ENCODE measurements at places on chromosomes 12 and 14.

DNA sequence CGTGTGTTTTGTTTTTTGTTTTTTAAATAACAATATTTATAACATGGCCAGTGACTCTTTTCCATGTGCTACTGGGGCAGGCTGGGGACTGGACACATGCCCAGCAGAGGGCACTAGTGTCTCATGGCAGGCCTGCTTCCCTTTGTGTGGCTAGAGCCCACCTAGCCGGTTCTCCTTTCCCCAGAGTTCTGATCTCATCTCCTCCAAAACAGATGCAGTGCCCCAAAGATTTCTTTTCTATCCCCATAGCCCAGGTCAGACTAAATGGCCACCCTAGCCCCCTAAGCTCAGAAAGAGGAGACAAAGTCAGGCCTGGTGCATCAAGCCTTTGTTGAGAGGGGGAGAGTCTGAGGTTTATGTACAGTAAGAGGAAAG lies 21.2 kb downstream of the PRPF40B start:
- DNase-seq = peak; percentile 86

GRCh38 chr14:29016050-29016900 lies 249.7 kb downstream of the FOXG1 start:
- DNase-seq = peak; percentile 2

GRCh38 chr12:109069307-109070271 lies 17.2 kb downstream of the USP30 start:
- DNase-seq = no peak

GRCh38 chr12:132653567-132654290 lies 33.4 kb downstream of the POLE start:
- no peak for DNase-seq

DNA sequence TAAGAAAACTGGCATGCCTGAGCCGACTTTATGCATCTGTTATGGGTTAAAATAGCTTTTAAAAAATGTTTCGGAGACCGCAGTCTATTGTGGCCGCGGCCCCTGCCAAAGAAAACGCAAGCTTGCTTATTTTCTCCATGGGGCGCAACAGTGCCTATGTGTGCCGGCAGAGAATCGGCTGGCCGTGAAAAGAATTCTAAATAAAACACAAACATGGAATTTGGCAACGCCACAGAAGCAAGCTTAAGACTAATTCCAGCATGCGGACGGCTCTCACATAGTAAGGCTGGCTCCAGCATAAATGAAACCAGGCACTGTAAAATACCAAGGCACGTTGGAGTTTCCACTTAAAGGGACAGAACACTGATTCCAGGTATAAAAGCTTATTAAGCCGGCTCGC lies 56.7 kb downstream of the BCL11B start:
- peak; percentile 67 for DNase-seq

DNA sequence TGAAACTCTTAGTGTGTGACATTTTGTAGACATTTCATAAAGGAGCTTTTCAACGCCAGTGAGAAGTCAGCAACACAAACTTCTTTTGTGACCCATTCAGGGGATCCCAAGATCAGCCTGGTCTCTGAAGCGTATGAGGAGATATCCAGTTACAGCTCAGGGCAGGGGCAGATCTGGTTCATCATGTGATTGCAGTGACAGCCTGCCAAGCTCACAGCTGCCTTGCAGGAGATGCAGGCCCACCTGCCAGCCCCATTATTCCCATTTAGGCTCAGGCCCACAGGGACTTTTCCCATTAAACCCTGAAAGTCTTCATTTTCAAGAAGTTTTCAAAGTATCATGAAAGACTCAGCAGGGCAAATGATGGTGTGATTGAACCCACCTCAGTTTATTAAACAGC lies 38.3 kb downstream of the SRGAP1 start:
- DNase-seq = no peak

- no peak for DNase-seq
Measured at GRCh38 chr12:27246774-27247173, 2.7 kb downstream of the STK38L start.

GRCh38 chr12:4322726-4323125 lies 1.7 kb downstream of the TIGAR start:
- no peak for DNase-seq

DNA sequence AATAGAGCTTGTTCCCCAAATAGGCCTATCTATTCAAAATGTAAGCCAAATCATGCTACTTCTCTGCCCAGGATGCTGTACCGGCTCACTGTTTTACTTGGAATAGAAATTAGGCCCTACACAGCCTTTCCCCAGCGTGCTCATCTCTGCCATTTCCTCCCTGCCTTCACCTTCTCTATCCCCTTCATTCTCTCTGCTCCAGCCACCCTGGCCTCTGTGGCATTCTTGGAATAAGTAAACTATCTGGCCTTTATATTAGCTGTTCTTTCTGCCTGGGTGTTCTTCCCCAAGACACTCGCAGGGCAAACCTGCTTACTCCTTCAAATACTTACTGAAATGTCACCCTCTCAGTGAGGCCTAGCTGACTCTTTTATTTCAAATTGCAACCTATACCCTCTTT lies 30.9 kb upstream of the DYRK2 start:
- no peak for DNase-seq

GRCh38 chr12:1848745-1849144 lies 28.4 kb downstream of the LRTM2 start:
- peak; percentile 65 for DNase-seq

GRCh38 chr14:82366803-82367202 lies 833.1 kb upstream of the SEL1L start:
- DNase-seq = no peak

DNA sequence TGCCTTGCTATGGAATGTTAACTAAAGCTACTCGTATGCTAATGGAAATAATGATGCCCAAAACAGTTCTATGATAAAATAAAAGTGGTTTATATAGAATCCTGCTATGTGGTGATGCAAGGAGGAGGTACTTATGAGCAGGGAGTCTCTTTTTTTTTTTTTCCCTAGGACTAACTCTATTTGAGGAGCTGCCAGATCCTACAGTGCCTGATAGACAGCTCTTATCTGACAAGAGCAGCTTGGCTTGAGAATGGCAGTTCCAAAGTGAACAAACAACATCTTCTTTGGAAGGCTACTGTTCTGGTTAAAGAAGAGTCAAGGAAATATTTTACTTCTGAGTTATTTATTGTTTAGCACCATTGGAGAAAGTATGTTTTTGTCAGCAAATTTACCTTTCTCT lies 10.2 kb upstream of the ACSM4 start:
- no peak for DNase-seq

GRCh38 chr14:50778721-50779483 lies 52.1 kb downstream of the NIN start:
- no peak for DNase-seq

DNA sequence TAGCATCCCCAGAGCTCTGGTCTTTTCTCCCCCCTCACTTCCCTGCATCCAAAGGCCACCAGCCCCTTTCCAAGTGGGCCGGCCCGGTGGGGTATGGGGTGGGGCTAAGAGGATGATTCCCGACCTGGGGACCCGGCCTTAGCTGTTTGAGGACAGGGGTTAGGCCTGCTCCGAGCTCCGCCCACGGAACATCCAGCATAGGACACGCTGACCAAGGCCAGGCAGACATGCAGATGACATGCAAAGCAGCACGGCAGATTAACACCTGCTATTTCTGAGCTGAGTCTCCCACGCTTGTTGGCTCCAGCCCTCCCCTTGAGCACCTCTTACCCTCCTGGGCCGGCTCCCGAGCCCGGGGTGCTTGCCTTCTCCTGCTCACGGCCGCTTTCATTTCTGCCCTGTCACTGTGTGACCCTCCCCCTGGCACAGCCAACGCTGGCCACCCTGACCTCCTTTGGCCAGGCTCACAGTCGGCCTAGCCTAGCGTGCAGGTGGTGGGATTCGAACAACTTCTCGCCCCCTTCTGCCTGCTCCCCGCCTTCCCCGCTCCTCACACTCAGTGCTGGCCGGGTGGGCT lies 40.2 kb downstream of the TEAD4 start:
- DNase-seq = peak; percentile 29

GRCh38 chr12:50764286-50765094 lies 589 bp downstream of the ATF1 start:
- peak; percentile 42 for DNase-seq

GRCh38 chr14:63164108-63164683 lies 40.0 kb upstream of the RHOJ start:
- DNase-seq = no peak

GRCh38 chr14:97281741-97282140 lies 484.6 kb downstream of the VRK1 start:
- no peak for DNase-seq

- no peak for DNase-seq
Measured at GRCh38 chr12:109609342-109609741, 35.7 kb downstream of the MVK start.

DNA sequence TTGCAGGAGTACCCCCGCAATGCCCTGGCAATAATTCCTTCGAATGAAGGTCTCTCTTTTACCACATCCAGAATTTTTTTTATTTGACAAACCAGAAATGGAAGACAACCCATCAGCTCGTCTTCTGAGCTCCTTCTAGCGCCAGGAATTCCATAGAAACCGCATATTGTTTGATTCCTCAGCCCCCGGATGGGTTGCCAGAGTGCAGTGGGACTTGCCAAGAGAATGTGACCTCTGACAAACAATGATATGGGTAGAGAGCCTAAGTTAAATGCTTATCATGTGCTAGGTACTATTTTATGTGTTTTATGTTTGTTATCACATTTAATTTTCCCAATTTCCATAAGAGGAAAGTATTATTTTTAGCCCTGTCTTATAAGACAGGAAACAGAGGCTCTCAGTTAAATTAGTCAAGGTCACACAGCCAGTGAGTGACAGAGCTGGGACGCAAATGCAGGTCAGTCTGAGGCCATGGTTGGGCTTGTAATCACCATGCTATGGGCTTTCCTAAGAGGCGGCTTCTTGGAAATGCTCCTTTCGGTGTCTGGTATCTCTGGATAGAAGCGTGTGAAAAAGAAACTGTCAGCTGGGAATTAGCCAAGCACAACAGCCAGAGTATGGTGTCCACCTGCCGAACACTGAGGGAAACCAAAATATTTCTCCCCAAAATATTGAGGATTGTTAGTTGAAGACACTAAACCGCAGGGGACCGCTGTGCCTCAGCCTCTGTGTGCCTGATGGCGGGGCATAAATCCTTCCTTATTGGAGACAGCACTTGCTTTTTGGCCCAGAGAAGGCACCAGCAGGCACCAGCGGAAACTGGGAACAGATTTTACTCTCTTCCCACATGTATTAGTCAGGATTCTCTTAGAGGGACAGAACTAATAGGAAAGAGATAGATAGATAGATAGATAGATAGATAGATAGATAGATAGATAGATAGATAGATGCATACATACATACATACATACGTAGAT lies 29.4 kb upstream of the ETFBKMT start:
- peak; percentile 69 for DNase-seq

GRCh38 chr14:103085106-103086091 lies 1.4 kb downstream of the LBHD2 start:
- no peak for DNase-seq

DNA sequence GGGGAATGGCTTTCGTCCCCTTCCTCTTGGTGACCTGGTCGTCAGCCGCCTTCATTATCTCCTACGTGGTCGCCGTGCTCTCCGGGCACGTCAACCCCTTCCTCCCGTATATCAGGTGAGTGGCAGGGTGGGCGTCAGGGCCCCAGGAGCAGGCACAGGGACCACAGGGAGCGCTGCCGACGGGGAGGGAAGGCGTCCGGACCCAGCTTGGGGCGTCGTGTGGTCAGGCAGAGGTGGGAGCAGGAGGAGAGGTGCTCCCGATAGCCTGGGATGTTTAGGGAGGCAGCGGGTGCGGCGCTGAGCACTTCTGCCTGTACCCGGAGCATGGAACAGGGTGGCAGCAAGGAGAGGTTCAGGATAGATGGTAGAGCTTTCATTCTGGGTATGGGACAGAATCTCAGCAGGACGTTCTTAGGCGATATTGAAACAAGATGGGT lies 444 bp downstream of the DRAM1 start:
- no peak for DNase-seq

DNA sequence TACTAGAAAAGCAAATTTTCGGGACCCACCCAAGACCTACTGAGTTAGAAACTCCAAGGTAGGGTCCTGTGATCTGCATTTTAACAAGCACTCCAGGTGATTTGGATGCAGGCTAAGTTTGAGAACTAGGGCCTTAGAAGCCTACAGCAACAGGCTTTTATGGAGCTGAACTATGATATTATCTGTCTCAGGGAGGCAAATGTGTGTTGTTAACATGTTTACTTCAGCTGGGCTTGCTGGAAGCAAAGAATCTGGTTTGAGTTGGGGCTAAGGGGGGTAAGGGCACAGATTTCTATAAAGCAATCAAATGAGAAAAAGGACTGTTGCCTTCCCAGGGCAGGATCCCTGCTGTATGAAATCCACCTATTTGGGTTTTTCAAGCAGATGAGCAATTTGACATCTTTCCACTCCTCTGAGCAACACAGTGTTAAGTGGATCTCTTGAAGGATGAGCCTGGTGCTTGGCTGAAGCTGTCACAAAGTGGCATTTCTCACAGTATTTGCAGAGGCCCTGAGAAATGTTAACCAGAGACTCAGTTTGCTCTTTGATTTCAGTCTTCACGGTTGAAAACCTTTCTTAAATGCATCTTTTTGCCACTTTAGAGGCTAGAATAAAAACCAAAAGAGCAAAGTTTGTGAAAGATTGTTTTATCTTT lies 36.2 kb upstream of the SOCS2 start:
- DNase-seq = peak; percentile 16

DNA sequence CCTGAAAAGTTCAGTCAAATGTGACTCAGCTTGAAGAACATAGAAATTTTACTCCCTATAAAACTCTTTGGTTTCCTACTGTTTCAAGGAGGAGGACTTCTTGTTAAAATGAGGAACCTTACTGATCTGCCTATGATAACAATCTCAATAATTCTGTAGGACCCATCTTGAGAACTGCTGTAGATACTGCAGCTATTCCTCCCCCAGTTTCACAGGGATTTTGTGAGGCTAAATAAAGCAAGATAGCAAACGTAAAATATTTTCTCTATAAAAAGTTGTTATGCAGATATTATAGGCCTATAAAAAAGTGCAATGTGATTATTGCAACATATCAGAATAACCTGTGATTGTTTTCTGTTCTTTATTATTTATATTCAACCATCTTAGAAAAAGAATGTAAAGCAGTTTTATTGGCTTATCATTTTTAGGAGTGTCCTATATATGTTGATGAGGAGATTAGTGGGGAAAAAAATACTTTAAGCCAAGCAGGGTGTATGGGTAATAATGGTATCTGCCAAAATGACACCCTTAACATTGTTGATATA lies 12.1 kb downstream of the CLEC14A start:
- no peak for DNase-seq

DNA sequence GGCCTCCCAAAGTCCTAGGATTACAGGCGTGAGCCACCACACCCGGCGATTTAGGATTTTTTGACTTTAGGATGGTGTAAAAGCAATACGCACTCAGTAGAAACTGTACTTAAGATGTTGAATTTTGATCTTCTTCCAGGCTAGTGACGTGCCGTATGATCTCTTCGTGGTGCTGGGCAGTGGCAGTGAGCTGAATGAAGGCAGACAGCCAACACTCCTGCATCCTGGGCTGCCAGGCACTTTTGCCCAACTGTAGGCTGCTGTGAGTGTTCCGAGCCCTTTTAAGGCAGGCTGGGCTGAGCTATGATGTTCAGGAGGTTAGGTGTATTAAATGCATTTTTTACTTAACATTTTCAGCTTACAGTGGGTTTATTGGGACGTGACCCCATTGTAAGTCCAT lies 21.3 kb downstream of the IL31 start:
- DNase-seq = no peak

- peak; percentile 61 for DNase-seq
Measured at GRCh38 chr12:6534945-6535696, 804 bp downstream of the GAPDH start.

GRCh38 chr14:103909531-103910261 lies 18.6 kb upstream of the TDRD9 start:
- DNase-seq = no peak

Measured in cerebellar cortex (tissue), 1 donor.